Forelimb muscle (tissue), 1 donor: ENCODE measurements at places on chromosomes 7 and 10.
A peak's percentile ranks its signal among the peaks of the same experiment; 100 is the strongest.

DNA sequence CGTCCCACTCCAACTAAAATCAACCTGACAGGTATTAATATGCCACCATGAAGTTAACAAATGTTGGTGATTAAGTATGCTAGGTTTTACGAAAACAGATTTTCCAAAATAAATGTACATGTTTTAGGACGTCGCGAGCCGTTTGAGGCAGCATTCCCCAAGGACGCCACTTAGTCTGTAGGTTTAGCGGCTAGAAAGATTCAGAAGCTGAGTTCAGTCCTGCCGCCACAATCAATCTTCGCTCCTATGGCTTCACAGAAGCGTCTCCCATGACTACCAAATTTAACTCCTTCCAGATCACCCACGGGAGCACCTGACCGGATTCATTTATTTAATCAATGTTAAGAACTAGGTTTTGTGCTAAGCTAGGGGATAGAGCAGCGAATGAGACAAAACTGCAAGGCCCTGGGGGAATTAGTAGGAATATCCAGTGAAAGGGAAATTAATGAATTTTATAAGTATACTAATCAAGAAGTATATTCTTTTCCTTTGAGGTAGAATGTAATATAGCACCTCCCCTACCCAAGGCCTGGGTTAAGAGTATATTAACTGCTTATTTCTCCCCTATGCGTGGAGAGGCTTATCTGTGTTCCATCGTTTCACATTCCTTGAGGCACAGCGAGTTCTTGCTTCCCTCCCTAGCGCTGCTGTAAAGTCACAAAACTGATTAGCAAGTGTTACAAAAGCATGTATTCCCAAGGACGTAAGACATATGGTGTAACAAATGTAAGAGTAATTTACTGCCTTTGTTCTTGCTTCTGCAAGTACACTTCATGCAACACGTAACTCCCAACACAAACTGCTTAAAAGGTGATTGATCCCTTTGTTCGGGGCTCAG, 994 bp upstream of the CYP51A1 start:
- peak; percentile 17 for DNase-seq

GRCh38 chr10:82394122-82394521, 519.1 kb downstream of the NRG3 start:
- no peak for DNase-seq

DNA sequence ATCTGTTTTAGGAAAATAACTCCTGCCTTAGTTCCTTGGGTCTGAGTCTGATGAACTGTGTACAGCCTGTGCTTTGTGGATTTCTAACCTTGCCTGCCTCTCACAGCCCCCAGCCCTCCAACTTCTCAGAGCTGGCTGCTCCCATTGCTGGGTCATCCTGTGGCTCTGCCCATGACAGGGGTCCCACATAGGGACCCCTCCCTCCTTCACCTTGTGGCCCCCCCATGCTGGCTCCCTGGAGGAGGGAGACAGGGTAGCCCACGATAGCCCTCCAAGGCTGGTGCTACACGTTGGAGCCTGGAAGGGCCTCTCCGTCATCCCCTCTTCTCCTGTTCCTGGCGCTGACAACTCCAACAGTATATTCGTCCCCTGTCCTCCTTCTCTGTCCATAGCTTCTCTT, 2.8 kb upstream of the DENND2A start:
- no peak for DNase-seq

GRCh38 chr7:69645683-69646082, 47.4 kb downstream of the AUTS2 start:
- DNase-seq, result no peak

DNA sequence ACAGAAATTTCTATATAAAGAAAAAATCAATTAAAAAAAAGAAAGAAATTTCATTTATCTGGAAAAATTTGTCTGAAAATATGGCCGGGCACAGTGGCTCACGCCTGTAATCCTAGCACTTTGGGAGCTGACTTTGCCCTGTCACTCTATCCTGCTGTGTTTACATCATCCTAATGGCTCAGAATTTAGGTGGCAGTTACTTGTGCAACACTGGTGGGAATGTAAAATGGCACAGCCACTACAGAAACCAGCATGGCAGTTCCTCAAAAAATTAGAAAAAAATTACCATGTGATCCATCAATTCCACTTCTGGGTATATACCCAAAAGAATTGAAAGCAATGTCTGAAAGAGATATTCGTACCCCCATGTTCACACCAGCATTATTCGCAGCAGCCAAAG, 405.2 kb upstream of the AUTS2 start:
- DNase-seq, result no peak

- no peak for DNase-seq
Observed at GRCh38 chr10:86708783-86709380, 40.6 kb downstream of the LDB3 start.

- no peak for DNase-seq
Observed at GRCh38 chr10:97574374-97575126, 2.0 kb downstream of the ANKRD2 start.

- no peak for DNase-seq
Observed at GRCh38 chr7:37269711-37270508, 178.8 kb downstream of the ELMO1 start.

- DNase-seq, result no peak
Observed at GRCh38 chr10:55098452-55098851, 297.4 kb upstream of the PCDH15 start.

DNA sequence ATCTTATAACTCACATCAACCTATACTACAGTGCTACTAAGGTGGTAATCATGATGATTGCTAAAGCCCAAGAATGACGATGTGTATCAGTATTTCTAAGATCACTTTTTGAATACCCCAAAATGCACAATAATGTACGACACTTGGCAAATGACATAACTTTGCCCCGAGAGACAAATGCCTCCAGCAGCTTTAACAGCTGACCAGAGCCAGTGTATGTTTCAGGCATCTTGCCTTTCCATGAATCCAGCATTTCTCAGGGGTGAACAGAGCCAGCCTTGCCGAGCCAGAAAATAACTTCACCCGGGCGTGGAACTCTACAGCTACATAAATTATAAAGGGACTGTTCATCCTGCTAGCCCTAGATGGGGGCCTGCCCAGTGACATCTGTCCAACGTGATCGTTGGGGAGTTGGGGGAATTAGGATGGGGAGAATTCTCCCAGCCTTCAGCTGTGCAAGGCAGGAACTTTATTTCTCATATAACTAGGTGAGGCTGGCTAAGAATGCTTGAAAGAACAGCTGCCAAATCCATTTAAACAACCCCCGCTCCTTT, 1.8 kb downstream of the IGFBP3 start:
- no peak for DNase-seq

DNA sequence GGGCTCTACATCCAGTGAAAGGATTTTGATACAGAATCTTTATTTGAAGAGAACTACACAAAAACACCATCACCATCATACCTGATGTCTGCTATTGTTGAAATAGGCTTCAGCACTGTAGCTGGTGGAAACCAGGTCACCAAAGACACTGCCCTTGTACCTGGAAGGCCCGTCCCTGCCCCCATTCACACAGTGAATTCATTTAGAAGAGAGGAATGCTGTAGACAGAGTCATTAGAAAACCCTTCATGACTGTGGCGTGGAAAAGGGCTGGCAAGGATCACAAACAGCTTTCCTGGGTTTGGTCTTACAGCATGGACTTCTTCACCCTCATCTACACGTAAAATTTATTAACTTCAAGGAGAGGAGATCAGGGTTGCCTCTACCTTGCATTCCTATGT, 202.0 kb upstream of the NRP1 start:
- no peak for DNase-seq

DNA sequence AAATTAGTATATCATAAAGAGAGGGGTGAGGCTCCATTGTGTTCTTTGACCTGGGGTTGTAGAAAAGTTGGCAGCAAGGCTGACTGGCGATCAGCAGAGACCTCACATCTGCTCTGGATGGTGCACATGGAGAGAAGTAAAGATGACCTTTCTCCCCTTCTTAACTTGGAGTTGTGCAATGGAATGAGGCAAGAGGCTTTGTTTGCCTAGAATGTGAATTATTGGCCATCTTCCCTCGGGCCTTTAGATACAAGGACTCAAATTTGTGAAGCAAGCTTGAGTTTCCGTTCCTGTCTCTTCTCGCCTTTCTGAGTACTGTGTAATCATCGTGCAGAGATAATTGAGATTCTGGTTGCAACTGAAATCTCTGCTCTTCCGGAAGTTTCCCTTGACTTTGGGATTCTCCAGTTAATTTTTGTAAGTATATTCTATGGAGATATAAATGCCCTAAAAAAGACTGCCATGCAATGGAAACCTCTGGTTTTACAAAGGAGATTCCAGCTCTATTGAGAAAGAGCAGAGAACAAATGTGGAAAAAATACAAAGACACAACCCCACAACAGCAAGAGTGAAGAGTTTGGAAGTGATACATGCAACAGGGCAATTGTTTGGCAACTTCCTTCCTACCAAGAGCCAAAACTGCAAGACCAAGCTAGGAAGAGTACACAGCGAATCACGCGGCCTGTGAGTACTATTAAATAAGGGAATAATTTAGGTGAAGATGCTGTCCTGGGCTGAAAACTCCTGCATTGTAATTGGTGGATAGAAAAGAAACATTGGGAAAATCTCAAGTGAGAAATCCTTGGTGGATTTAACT, 542.3 kb upstream of the NRP1 start:
- DNase-seq, result no peak

- no peak for DNase-seq
Observed at GRCh38 chr7:45446195-45446944, 127.8 kb upstream of the ADCY1 start.

DNA sequence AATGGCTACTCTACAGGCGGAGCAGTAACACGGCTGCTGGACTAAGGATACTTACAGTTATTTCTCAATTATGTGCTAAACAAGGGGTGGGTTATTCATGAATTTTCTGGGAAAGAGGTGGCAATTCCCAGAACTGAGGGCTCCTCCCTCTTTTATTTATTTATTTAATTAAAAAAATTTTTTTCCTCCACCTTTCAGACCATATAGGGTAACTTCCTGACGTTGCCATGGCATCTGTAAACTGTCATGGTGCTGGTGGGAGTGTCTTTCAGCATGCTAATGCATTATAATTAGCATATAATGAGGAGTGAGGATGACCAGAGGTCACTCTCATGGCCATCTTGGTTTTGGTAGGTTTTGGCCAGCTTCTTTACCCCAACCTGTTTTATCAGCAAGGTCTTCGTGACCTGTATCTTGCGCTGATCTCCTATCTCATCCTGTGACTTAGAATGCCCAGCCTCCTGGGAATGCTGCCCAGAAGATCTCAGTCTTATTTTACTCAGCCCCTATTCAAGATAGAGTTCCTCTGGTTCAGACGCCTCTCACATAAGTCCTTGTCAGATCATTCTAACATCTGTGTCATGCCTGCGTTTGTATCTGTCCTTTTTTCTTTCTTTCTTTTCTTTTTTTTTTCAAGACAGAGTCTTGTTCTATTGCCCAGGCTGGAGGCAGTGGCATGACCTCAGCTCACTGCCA, 15.9 kb upstream of the STOX1 start:
- DNase-seq, result no peak

- DNase-seq, result no peak
Observed at GRCh38 chr10:112497347-112497950, 50.4 kb downstream of the VTI1A start.

DNA sequence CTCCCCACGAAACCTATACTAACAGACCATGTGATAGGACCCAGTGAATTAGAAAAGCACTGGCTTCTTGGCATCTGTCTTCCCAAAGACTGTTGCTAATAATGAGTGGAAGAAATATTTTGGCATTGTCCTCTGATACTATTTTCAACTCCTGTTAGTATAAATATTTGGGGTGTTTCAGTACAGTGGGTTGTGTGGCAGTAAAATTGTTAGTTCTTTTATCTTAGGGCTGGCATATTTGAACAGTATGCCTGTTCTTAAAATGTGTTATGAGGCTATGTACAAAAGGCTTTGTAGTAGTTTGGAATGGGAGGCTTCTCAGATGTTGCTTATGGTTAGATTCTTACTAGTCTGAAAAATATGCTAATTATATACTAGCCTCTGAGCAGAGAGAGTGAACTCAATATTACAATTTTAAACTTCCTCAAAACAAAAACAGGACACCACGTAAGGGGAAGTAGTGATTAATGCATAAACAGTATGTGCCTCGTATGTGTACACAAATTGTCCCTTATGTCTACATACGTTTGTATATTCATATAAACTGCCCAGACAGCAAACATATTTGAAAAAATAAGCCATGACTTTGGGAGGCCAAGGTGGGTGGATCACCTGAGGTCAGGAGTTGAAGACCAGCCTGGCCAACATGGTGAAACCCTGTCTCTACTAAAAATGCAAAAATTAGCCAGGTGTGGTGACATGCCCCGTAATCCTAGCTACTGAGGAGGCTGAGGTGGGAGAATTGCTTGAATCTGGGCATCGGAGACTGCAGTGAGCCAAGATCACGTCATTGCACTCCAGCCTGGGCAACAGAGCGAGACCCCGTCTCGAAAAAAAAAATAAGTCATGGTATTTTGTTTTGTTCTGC, 115.4 kb downstream of the ARID5B start:
- DNase-seq, result no peak

GRCh38 chr7:32075612-32076011, 5.4 kb upstream of the PDE1C start:
- DNase-seq, result no peak

GRCh38 chr10:35133586-35133985, 6.9 kb downstream of the CREM start:
- DNase-seq, result no peak

DNA sequence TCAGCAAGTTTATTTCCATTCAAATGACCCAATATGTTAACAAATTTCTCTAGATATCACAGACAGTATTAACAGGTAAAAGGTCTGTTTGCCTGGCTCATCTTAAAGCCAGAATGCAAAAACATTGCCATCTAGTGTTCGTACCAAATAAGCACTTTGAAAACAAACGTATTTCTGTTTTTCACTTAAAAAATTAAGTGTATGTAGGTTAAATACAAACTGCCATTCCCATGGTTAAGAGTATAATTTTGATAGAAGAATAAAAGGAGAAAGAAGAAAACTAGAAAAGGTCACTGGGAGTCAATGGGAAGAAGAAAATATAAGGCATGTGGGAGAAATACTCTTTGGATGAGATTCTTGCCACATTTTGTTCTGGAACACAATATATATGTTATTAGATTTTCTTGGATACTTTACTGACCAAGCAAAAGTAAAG, 51.0 kb downstream of the ORC5 start:
- DNase-seq, result no peak

DNA sequence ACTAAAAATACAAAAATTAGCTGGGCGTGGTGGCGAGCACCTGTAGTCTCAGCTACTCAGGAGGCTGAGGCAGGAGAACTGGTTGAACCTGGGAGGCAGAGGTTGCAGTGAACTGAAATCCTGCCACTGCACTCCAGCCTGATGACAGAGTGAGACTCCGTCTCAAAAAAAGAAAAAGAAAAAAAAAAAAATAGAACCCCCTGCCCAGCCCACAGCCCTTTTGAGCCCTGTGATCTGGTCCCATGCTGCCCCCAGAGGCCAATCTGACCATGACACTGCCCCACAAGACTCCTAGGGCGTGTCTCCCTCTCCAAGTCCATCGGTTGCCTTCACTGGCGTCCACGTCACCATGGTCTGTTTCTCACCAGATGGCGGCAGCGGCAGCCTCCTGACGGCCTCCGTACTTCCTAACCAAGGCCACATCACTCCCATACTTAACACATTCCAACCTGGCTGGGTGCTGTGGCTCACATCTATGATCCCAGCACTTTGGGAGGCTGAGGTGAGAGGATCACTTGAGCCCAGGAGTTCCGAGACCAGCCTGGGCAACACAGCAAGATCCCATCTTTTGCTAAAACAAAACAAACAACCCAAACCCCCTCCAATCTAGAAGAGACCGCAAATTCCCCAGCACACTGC, 18.0 kb downstream of the STX1A start:
- DNase-seq, result no peak
